SJSA1 (cell line): ENCODE measurements at places on chromosomes 2 and 18. TPM values are rescaled to one million over a fixed set of nuclear protein-coding genes. Genes with fewer than 3 reads are reported as not detected.

The CEBPZ gene
- 61.4 and 75.9 TPM in 2 replicates for total RNA-seq

The SPR gene
- total RNA-seq: 35.8 and 50.7 TPM in 2 replicates

The MAP3K19 gene
- total RNA-seq: 0.08 TPM in 1 of 2 replicates, not detected in the other

The MYO7B gene
- 1.2 and 1.8 TPM in 2 replicates for total RNA-seq

The CXCR1 gene
- total RNA-seq: not detected in 2 replicates

DNA sequence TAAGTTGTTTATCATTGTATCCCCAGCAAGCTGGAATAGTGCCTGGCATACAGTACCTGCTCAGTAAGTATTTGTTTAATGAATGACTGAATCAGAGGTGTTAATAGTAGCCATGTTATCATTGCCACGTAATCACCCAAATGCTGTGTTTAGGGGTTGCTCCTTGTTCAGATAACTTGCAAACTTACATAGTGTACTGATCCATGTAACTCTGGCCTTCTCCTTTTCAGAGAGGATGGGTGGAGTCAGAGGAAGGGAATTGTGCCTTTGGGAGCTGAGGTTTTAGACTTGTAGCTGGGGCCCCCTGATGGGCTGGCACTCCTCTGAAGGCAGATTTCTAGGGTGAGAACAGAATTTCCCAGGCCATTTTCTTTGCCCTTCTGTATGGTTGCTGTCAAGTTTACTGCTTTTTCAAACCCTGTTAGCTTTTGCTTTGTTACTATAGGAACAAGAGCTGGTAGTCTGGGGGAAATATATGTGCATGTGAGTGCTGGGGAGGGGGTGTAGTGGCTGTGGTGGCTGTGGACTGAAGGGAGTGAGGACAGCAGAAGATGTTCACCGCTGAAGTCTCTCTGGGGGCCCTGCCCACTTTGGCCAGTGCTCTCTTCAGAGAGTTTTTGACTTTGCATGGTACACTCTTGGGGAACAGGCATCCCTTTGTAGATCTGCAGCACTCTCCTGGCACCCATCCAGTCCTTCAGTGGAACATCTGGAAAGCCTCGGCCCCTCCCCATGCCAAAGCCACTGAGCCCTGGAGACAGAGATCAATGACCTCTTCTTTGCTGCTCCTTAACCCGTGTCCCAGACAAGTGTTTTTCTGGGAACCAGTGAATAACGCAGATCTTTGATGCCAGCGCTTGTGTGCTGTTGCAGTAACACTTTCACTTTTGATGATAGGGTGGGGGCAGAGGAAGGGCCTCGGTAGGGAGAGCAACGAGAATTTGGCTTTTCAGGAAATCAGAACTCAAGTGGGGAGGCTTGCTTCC lies 209.0 kb downstream of the PRKCE start:
- H3K4me1 ChIP-seq: peaks cover 13% of the 10 kb centered on the region
- peak; percentile 25 for DNase-seq
- H3K27ac ChIP-seq: no peak overlapping the region
- peak overlapping the region; percentile 13 for H3K4me3 ChIP-seq
- H3K36me3 ChIP-seq: no peaks in the 10 kb centered on the region

DNA sequence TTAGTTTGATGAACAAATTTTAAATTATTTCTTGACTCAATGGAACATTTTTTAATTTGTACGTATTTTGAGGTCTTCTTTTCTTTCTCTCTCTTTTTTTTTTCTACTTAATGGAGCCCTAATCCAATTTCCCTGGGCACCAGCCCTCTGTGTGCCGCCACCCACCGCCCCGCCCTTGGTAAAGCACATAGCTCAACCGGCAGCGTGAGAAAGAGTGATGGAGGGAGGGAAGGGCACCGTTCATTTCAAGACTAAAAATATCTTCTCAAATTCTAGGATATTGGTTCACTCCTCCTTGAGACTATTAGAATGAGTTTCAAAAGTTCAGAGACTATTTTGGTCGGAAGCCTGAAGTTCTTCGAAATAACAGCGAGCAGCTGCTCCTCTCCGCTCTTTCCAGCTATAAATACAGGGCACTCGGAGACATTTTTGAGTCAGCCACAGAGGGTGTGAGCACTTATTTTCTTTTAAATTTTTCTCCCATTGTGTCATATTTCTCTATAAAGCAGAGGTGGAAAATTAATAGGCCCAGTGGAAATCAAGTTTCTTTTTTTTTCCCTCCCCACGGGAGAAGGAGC lies 731.7 kb upstream of the ID2 start:
- H3K27ac ChIP-seq: no peak overlapping the region
- no peak for DNase-seq
- H3K4me3 ChIP-seq: no peak overlapping the region
- H3K27me3 ChIP-seq: no peaks in the 10 kb centered on the region

GRCh38 chr2:42974169-42974720 lies 181.9 kb upstream of the HAAO start:
- no peaks in the 10 kb centered on the region for H3K36me3 ChIP-seq
- H3K27ac ChIP-seq: no peak overlapping the region
- peaks cover 22% of the 10 kb centered on the region for H3K4me1 ChIP-seq
- no peak for DNase-seq

DNA sequence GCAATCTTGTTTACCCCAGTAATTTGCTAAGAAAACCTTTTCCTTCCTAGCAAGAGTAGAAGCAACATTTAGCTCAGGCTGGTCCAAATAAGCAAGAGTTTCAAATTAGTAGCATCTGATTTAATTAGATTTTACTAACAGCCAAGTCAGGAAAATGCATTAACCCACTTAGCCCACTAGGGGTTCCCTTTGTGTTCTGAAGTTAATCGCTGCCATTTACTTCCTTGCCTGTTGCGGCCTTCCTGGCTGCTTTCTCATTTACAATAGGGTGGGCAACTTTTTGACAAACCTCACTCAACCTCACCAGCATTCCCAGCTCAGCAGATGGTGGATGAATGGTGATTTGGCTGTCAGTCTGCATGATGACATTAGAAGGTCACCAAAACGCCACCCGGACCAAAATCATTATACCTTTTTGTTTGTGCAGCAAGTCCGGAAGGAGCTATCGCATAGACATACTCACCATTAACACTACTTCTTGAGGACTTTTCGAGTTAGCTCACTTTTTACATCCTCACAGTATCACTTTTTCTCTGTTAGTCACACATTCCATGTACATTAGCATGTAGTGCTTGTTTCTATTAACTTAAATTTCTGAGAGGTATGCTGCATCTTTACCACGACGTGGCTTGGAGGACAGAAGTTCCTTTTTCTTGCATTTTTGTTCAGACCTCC lies 101.5 kb upstream of the SETBP1 start:
- H3K36me3 ChIP-seq: no peaks in the 10 kb centered on the region
- DNase-seq: peak; percentile 47
- H3K27me3 ChIP-seq: no peaks in the 10 kb centered on the region
- H3K4me1 ChIP-seq: peaks cover 14% of the 10 kb centered on the region
- H3K27ac ChIP-seq: peak overlapping the region; percentile 54
- H3K4me3 ChIP-seq: no peak overlapping the region

DNA sequence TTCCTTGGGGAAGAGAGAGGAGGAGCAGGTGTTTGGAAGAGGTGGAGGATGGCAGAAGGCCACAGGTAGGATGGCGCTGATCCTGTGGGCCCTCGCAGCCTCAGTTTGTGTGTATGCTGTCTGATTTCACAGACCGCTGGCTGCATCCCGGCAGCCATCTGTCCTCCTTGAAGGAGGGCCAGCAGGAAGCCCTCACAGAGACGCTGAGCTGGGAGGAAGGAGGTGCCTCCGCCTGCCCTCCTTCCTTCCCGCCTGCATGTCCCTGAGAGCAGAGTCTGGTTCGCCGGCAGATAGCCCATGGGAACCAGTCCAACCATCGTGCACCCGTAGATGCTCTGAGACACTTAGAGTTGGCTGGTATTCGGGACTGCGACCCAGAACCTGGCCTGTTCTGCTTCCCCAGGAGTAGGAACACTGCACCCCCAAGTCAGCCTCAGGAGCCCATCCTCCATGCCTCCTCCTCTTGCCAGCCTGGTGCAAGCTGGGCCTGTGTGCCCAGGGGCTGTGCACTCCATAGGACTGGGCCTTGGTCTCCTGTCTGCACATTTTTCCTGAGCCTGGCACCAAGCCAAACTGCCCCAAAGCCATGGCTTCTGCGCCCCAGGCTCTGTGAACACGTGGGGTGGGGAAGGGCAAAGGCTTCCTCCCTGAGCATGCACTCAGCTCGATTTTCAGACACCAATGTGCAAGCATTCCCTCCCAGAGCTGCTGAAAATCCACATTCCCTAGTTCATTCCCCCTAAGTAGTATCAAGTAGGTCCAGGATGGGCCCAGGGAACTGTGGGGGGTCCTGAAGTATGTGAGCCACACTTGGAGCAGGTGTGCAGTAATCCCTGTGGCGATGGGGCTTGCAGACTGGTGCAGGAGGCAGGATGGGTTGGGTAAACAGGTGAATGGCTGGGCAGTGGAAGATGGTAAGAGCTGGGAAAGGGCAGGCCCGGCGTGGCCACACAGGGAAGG lies 115.6 kb downstream of the SEPTIN10 start:
- peaks cover 12% of the 10 kb centered on the region for H3K4me1 ChIP-seq
- H3K4me3 ChIP-seq: no peak overlapping the region
- no peak for DNase-seq
- peaks cover 3% of the 10 kb centered on the region for H3K36me3 ChIP-seq

- no peaks in the 10 kb centered on the region for H3K4me1 ChIP-seq
- no peaks in the 10 kb centered on the region for H3K36me3 ChIP-seq
- no peak for DNase-seq
- H3K4me3 ChIP-seq: no peak overlapping the region
- H3K27me3 ChIP-seq: no peaks in the 10 kb centered on the region
- no peak overlapping the region for H3K27ac ChIP-seq
Measured at GRCh38 chr2:77713412-77713811, 191.2 kb upstream of the LRRTM4 start.

DNA sequence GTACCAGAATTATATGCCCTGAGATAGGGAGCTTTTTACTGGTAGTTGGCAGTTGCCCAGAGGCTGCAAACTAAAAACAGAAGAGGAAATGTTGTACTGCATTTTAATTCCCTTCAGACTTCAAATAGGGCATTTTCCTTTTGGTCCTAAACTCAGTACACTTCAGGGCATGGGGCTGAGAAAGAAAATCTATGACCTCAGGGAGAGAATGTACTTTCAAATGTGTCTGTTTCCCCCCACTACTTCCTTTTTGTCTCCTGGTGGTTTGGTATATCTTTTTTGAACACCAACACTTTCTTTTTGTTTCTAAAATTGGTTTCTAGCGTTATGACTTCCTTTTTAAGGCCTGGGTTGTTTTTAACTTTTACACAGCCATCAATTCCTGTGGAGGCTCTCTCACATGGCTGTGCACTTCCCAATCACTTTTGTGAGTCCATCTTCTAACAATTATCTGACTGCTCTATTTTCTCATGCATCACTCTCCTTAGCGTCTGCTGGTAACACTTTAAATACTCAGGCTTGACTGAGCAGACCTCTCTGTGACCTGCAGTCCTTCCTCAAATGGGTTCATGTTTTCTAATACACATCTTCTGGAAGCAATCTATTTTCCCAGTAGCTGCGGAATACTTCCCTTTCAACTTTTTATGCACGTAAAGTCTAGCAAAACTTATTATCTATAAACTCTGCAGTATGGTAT lies 596.0 kb downstream of the LRP1B start:
- no peaks in the 10 kb centered on the region for H3K36me3 ChIP-seq
- no peaks in the 10 kb centered on the region for H3K27me3 ChIP-seq
- H3K27ac ChIP-seq: no peak overlapping the region
- H3K4me1 ChIP-seq: no peaks in the 10 kb centered on the region
- H3K4me3 ChIP-seq: no peak overlapping the region

DNA sequence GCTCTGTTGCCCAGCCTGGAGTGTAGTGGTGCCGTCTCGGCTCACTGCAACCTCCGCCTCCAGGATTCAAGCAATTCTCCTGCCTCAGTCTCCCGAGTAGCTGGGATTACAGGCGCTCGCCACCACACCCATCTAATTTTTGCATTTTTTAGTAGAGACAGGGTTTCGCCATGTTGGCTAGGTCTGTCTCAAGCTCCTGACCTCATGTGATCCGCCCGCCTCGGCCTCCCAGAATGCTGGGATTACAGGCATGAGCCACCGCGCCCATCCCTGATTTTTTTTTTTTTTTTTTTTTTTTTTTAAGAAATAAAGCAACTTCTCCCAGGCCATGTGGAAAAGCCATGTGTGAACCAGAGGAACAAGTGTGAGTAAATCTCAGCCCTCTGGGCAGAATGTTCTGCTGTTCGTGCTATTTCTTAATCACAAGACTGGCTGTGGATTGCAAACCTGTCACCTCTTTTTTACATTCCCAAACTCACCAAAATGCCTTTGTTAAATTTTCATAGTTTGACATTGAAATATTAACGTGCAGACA lies 6.4 kb upstream of the SH3BP4 start:
- DNase-seq: peak; percentile 17
- no peaks in the 10 kb centered on the region for H3K36me3 ChIP-seq
- peaks cover 20% of the 10 kb centered on the region for H3K4me1 ChIP-seq
- H3K27me3 ChIP-seq: no peaks in the 10 kb centered on the region
- H3K4me3 ChIP-seq: no peak overlapping the region
- H3K27ac ChIP-seq: no peak overlapping the region

DNA sequence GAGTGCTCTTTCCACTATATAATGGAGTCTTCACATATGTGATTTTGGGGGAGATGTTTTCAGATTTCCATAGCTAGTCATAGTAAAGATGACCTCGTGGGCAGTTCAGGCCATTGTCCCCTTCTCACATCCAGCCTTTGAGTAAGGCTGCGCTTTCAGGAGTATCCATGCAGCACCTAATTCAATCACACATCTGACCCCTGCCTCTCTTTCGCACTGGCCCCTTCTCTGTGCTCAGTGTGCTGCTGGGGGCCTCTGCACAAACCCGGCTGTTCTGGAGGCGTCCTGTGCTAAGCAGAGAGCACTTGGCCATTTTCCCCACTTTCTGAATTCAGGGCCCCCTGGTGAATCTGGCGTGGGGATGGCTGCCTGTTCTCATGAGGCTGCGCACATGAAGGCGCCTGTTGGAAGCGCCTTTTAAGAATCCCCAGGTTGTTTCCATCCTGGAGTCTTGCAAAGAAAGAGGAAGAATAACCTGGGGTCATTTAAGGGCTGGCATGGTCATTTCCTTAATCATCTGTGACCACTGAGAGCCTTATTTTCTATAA lies 96.0 kb upstream of the ALPP start:
- no peak for DNase-seq
- no peaks in the 10 kb centered on the region for H3K4me1 ChIP-seq
- no peaks in the 10 kb centered on the region for H3K36me3 ChIP-seq

GRCh38 chr18:23442958-23443357 lies 10.1 kb upstream of the RIOK3 start:
- no peak overlapping the region for H3K27ac ChIP-seq
- H3K27me3 ChIP-seq: no peaks in the 10 kb centered on the region
- no peaks in the 10 kb centered on the region for H3K36me3 ChIP-seq
- no peak for DNase-seq
